ENCODE measurements at places on chromosomes 2 and 18.
A peak's percentile ranks its signal among the peaks of the same experiment; 100 is the strongest.

GRCh38 chr2:169729274-169729605 lies 4.4 kb upstream of the KLHL23 start:
- DNase-seq: no peak

- no peak for DNase-seq
Measured at GRCh38 chr2:33516456-33516995, 40.1 kb downstream of the RASGRP3 start.

DNA sequence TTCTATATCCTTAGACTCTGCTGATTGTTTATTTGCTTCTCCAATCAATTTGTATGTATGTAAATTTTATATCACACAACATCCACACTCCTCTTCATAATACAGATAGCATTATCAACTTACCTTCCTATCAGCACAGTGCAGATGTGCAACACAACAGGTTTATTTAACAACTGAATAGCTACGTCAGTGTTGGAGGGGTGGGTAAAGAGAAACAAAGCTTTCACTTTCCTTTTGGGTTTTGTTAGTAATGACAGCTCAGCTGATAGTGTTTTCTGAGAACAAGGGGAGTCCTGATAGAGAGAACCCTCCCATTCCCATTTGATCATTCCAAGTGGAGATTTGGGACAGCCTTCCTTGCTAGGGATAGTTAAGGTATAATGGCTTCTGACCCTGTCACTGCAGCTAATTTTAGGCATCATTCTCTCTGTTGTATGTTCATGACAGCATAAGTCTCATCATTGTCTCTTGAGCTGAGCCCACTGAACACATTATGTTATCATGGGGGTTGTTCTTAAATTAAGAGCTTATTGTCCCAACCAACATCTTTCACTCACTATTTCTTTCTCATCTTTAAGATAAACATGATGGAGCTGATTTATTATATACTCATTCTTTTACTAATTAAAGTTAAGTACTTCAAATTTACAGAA lies 227.7 kb downstream of the GPD2 start:
- no peak for DNase-seq

- DNase-seq: no peak
Measured at GRCh38 chr2:128252501-128252900, 66.2 kb downstream of the HS6ST1 start.

DNA sequence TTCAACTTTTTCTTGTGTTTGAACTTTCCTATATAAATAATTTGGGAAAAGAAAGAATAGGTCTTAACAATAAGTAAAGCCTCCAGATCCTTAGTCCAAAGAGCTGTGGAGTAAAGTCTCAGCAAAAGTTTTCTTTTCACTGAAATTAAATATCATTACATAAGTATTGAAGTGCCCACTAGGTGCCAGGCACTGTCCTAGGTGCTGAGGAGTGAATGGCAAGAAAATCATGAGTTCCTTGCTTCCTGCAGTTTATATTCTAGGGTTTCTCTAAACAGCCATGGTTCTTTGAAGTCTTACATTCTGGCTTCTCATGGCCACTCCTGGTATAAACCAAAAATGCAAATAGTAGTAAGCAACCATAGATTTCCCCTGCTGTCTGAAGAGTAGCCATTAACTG lies 59.7 kb downstream of the SPP2 start:
- no peak for DNase-seq

- DNase-seq: no peak
Measured at GRCh38 chr2:101375653-101376052, 11.7 kb downstream of the CREG2 start.

DNA sequence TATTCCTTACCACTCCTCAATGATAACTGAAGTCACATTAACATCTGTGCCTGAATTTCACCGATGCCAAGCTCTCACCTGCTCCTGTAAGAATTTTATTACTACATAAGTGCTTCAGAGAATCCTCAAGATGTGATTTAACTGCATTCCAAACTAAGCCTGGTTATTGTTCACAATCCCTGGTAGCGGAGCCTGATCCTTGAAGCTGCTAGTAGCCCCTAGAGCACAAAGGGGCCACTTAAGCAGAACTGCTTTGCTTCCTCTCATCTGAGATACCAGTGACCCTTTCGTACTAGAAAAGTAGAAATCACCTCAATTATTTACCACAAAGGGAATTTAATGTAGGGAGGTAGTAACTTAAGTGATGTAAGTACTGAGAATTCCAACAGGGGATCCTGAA lies 529.6 kb downstream of the CPS1 start:
- no peak for DNase-seq

GRCh38 chr18:64438178-64438577 lies 289.3 kb upstream of the LINC00305 start:
- DNase-seq: no peak

GRCh38 chr2:69604836-69605235 lies 38.7 kb downstream of the AAK1 start:
- DNase-seq: no peak

GRCh38 chr2:51105811-51106210 lies 73.9 kb upstream of the NRXN1 start:
- no peak for DNase-seq

- no peak for DNase-seq
Measured at GRCh38 chr2:48272199-48272598, 257.8 kb upstream of the STON1 start.

- peak; percentile 48 for DNase-seq
Measured at GRCh38 chr18:59085797-59086196, 53.9 kb upstream of the SEC11C start.

DNA sequence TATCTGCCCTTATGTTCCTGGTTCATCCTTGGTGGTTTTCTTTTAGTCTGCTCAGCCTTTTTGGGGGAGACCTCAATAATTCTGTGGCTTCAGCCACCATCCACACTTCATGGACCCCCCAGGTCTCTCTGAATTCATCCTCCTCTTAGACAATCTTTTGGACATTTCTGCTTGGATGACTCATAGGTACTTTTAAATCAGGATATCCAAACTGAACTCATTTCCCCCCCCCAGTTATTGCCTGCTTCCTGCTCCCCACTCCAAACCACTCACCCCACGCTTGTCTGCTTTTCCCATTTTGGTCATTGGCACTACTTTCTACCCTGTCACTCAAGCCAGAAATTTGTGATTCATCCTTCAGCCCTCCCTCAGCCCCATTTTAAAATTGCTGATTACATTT lies 78.5 kb downstream of the TANC1 start:
- peak; percentile 53 for DNase-seq

DNA sequence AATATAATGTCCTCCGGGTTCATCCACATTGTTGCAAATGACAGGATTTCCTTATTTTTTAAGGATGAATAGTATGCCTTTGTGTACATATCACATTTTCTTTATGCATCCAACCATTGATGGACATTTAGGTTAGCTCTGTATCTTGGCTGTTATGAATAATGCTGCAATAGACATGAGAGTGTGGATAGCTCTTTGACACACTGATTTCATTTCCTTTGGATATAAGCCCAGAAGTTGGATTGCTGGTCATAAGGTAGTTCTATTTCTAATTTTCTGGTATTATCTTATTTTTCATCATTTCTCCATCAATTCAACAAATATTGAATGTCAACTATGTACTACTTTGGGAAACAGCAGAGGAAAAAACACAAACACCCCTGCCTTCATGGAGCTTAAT lies 423.3 kb downstream of the MTX2 start:
- DNase-seq: peak; percentile 10

- no peak for DNase-seq
Measured at GRCh38 chr2:32502941-32503340, 124.9 kb upstream of the TTC27 start.

DNA sequence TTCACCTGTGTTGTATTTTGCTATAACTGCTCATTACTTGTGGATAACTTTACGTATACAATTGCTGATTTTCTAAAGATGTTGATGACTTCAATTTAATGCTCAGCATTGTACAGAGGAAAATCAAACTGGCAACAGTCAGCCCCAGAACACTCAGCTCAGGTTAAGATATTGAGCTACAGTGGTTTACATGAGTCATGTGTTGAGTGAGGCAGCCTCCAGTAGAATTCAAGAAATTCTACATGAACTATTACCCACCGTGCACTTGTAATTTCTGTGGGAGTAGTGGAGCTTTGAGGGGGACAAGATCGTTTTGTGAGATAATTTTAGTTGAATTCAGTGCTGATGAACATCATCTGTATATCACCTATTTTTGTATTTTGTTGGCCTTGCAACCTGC lies 292.3 kb downstream of the ALPK2 start:
- DNase-seq: no peak

DNA sequence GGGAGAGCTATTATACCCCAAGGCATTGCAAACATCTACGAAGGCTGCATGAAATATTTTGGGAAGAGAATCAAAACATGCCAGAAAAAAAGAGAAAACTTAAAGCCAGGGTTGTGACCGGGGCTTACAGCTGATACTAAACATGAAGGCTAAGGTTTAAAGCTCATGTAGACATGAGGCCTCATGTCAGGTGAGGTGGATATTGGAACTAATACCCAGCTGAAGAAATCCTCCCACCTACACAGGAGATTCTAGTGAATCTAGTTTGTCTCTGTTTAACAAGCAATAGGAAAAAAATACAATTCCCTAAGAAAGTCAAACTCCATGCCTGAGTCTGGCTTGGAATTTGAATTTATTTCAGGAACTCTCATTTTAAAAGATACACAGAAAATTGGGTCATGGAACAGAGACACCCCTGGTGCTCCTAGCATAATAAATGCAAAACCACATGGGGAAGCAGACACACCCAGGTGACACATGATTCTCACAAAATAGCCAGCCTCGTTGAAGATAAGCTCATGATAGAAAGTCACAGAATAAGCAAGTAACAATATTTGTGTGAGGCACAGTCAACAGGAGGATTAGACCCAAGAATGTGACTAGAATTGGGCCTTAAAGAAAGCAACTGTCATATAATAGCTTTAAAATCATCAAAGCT lies 42.2 kb downstream of the UPP2 start:
- DNase-seq: no peak

DNA sequence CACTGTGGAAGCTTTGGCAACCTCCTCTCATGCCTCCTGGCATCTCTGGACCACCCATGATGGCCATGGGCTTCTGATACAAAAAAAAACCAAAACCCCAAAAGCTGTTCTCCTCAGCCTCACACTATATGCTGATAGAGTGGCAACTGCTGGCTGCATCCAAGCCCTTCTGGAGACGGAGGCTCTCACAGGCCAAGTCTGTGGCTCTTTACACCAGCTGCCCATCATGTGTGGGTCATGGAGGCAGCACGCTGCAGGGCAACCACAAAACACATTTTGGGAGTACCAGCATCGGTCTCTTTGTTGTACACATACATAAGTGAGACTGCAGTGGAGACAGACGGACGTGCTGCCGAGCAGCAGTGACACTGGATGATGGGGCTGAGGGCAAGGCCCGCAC lies 45.3 kb downstream of the SP110 start:
- no peak for DNase-seq

DNA sequence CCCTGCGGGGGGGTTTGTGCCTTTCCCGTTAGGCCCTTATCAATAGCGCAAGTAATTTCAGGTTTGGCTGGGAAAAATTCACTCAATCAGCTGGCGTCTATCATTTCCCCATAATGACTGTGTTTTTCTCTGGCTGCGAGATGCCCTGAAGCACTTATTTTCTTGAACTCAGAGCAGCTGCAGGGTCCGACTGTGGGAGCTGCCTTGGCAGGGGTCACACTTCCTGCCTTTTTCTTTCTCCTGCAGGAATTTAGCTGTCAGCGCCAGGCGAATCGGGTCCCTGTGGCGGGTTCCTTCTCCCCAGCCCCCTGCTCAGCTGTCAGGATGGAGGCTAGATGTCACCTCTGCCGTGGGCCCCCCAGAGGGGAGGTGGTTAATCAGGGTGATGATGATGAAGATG lies 81.3 kb upstream of the HPCAL1 start:
- DNase-seq: no peak

GRCh38 chr18:75472396-75472795 lies 44.9 kb upstream of the SMIM21 start:
- DNase-seq: no peak

GRCh38 chr2:96596596-96596995 lies 41.5 kb downstream of the KANSL3 start:
- no peak for DNase-seq

GRCh38 chr2:109558076-109558882 lies 55.5 kb downstream of the SEPTIN10 start:
- DNase-seq: peak; percentile 30

GRCh38 chr18:46641917-46642316 lies 15.1 kb downstream of the LOXHD1 start:
- no peak for DNase-seq

- no peak for DNase-seq
Measured at GRCh38 chr2:126836761-126837679, 61.7 kb upstream of the TEX51 start.

DNA sequence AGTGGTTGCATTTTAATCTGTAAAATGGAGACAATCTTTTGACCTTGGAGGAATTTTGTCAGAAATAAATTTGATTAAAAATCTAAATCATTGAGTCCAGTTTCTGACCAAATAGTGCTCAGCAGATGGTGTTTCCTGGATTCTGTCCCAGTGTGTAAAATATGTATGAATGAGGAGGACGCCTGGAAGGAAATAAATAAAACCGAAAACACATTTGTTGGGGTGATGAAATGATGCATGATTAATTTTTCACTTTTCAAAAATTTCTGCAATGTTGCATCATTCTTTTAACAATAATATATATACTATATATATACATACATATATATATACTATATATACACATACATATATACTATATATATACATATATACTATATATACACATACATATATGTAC lies 261.1 kb upstream of the TRIB2 start:
- DNase-seq: no peak

DNA sequence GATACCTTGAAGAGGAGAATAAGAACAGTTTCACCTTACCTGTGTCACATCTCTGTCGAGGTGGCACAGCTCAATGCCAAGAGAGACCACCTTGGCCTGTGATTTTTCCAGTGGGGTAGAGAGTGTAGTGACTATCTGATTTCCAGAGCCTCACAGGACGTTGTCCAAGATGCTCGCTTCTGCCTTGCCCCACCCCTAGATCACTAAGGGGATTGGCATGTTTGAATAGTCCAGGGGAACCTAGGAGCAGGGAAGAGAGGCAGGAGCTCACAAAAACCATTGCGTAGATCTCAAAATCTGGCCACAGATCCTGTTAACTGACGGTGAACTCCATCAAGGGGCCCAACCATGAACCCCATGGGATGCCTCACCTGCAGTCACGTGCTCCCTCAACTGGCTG lies 24.2 kb downstream of the TMEM178A start:
- DNase-seq: no peak

DNA sequence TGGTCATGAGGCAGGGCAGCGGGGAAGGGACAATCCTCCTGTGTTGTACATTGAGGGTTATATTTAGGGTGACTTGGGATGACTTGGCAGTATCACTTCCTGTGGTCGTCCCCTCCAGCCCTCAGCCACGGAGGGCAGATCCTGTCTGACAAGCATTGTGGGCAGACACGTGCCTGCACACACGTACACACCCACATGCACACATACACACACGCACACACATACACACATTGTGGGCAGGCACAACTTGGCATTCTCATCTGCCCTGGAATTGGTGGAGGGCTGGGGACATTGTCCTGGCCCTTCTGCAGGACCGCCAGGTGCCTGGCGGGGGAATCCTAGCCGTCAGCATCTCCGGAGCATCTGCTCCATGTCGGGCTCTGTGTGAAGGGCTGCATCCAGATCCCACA lies 47.6 kb downstream of the ODC1 start:
- no peak for DNase-seq

Data from stromal cell of bone marrow (primary cell).